ENCODE measurements at places on chromosomes 3 and 15.

GRCh38 chr15:99571299-99571698, 5.5 kb downstream of the MEF2A start:
- no peak for DNase-seq
- H3K27me3 ChIP-seq: no peaks in the 10 kb centered on the region
- H3K4me3 ChIP-seq: no peak overlapping the region
- H3K36me3 ChIP-seq: no peaks in the 10 kb centered on the region

DNA sequence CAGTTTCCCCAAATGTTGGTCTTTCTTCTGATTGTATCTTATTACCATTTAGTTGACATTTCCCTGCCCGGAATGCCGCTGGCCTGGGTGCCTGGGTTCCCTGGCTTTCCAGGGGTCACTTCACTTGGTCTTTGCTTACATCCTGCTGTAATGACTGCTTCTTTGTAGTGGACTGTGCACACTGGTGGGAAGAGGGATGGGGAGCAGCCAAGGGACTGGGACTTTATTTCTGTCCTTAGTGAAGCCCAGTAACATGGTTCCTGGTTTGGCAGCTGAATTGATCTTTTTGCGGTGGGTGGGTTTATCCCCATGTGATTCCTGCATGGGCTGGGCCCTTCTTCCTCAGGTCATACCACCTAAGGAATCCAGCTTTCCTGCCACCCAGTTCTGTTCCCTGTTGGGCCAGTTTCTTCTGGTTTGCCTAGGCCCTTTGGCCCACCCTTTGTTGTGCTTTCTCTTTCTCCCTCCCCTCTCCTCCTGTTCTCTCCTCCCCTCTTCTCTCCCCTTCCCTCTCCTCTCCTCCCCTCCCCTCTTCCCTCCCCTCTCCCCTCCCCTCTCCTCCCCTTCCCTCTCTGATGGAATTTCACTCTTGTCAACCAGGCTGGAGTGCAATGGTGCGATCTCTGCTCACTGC, 41.9 kb downstream of the TRIM71 start:
- no peak overlapping the region for H3K4me3 ChIP-seq
- no peak overlapping the region for H3K27ac ChIP-seq
- H3K4me1 ChIP-seq: peaks cover 32% of the 10 kb centered on the region
- H3K36me3 ChIP-seq: peaks cover 40% of the 10 kb centered on the region

DNA sequence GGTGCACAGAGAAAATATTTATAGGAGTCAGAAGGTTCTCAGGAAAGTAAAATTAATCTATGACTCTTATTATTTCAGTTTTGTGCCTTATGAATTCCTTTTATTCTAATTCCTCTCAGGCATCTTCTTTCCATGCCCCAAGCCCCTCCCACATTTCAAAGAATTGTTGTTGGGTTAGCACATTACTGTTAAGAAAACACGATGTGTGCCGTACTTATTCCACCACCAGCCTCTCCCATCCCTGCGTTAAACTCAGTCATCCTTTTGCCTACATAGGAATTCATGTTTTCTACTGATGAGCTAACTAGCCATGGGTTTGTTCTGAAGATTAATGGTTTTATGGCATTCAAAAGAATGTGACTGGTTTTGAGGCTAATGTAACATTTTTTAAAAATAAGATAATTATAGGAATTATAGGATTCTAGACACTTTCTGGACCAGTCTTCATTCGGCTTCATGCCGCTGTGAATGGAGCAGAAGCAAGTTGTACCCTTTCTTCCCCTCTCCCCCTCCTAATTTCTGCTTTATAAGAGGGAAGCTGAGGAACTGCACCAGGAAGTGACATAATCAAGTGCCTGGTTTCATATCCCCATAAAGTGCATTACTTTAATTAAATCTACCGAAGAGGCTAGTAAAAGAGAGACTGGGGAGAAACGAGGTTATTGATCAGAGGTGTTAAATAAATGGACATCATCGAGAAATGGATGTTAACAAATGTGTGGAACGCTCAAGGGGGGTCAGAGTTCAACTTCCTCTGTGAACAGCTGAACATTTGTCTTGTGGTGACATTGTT, 12.3 kb upstream of the MB21D2 start:
- H3K36me3 ChIP-seq: no peaks in the 10 kb centered on the region
- no peak overlapping the region for H3K27ac ChIP-seq
- no peaks in the 10 kb centered on the region for H3K27me3 ChIP-seq
- no peak for DNase-seq

DNA sequence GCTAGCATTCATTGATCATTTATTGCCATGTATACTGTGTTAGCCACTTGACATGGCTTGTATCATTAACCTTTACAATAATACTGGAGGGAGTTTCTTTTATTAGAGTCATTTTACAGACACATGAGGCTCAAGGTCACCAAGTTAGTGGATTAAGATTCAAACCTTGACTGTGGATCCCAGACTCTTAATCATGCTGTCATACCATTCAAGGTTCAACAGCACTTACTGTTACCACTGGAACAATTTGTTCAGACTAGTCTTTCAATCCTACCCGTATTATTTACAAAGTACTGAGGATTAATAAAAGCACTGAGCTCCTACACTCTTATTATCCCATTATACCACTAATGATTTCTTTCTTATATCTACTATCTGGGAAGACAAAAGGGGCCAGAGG, 1.2 kb downstream of the COX17 start:
- H3K4me1 ChIP-seq: no peaks in the 10 kb centered on the region
- H3K27ac ChIP-seq: no peak overlapping the region
- H3K36me3 ChIP-seq: no peaks in the 10 kb centered on the region
- H3K4me3 ChIP-seq: peak overlapping the region; percentile 99

DNA sequence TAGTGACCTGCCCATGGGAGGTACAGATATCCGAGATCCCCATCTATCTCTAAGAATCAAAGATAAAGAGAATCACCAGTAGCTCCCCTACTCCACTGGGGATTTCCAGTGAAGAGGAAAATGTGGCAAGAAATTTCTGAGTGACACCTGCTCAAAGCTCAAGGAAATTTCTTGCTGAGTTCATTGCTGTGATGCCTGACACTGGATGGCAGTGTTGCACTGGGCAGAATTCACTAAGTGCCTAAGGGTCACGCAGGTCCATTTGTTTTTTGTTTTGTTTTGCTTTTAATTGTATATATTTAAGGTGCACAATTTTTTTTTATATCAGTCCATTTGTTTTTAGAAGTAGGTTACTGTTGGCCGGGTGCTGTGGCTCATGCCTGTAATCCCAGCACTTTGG, 109.5 kb upstream of the KCNAB1 start:
- DNase-seq: no peak
- no peaks in the 10 kb centered on the region for H3K27me3 ChIP-seq
- H3K36me3 ChIP-seq: no peaks in the 10 kb centered on the region
- H3K4me3 ChIP-seq: no peak overlapping the region
- H3K27ac ChIP-seq: no peak overlapping the region

DNA sequence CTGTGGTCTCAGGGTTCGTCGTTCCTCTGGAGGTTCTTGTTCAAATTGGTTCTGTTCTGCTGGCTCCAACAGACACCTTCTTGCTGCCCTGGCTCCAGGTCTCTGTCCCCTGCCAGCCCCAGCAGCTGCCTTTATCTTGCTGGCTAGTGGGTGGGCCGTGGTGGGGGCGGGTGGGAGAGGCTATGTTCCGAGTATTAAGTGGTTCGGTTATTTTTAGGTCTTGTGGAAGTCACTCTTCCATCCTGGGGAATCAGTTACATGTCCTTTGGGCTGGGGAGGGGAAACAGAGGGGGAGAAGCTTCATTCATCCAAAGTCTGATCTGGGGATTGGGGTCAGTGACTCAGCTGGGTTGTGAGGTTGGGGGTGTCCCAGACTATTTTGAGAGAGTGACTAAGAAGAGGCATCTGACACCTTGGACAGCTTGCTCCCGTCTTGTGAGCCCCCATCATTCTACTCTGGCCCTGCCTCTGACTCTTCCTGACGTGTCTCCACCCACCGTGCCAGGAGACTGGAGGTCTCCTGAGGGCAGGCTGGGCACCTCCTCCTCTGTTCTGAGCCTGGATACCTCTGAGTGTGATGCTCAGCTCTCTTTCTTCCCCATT, at the start of gene XIRP1:
TSS of gene XIRP1 (minus strand) at position 106 of the 603 bp plus-strand sequence. CDS start 3,150 bp downstream, outside the sequence.
- H3K4me1 ChIP-seq: no peaks in the 10 kb centered on the region
- H3K4me3 ChIP-seq: no peak within 1 kb of the TSS
- no peaks in the 10 kb centered on the region for H3K27me3 ChIP-seq
- no peaks in the 10 kb centered on the region for H3K36me3 ChIP-seq
- DNase-seq: no peak

GRCh38 chr3:83729576-83729975, 1229.2 kb upstream of the CADM2 start:
- H3K4me3 ChIP-seq: no peak overlapping the region
- no peaks in the 10 kb centered on the region for H3K36me3 ChIP-seq
- no peak for DNase-seq
- no peaks in the 10 kb centered on the region for H3K27me3 ChIP-seq
- no peak overlapping the region for H3K27ac ChIP-seq
- H3K4me1 ChIP-seq: no peaks in the 10 kb centered on the region

GRCh38 chr3:192892981-192893700, 24.5 kb downstream of the MB21D2 start:
- H3K4me1 ChIP-seq: peaks cover 25% of the 10 kb centered on the region
- H3K4me3 ChIP-seq: peak overlapping the region; percentile 20
- no peaks in the 10 kb centered on the region for H3K36me3 ChIP-seq

GRCh38 chr3:186746008-186746407, 28.8 kb downstream of the KNG1 start:
- H3K27ac ChIP-seq: peak overlapping the region; percentile 24
- no peak overlapping the region for H3K4me3 ChIP-seq
- peaks cover 5% of the 10 kb centered on the region for H3K4me1 ChIP-seq
- H3K27me3 ChIP-seq: no peaks in the 10 kb centered on the region
- peak; percentile 54 for DNase-seq

DNA sequence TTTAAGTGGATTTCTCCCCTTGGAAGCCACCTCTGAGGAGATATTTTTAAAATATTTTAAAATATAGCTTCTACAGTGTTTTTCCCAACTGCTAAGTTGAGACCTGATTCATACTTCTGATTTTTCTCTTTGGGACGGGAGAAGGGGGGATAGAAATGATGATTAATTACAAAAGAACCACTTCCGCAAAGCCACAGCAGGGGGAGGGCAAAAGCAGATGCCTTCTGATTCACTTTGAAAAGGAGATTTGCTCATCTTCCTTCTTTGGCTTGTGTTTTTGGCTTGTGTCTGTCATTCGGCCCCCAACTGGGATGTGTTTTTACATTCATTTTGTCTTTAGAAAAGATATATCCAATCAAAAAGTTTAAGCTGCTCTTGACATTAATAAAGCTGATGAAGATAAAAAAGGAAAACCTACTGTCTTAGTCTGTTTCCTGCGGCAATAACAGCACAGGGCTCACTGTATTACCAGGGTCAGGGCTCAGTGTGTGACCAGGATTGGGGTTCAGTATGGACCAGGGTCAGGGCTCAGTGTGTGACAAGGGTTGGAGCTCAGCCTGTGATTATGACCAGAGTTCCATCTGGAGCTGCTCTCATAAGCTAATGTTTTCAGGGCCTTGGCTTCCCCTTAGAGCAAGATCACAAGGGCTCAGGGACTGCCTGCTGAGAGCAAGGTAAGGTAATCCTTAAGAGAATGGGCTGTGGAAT, 223.2 kb downstream of the MTHFS start:
- H3K27me3 ChIP-seq: no peaks in the 10 kb centered on the region
- H3K27ac ChIP-seq: 0 out of 2 replicates have a peak overlapping the region, but pooled peaks have one; percentile 9
- H3K36me3 ChIP-seq: no peaks in the 10 kb centered on the region
- DNase-seq: no peak

DNA sequence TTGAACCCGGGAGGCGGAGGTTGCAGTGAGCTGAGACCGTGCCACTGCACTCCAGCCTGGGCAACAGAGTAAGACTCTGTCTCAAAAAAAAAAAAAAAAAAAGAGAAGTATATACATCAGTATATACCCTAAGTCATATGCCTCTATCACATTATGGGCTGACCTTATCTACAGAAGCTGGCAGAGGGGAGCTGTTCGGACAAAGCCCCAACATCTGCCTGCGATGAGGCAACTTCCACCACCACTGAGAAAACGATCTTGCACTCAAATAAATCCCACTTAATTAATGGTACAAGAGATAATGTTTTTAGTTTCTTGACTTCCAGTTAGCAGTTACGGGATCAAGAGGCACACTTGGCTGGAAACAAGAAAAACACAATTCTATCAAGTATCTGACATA, 2.2 kb downstream of the GLT8D1 start:
- no peak for DNase-seq

DNA sequence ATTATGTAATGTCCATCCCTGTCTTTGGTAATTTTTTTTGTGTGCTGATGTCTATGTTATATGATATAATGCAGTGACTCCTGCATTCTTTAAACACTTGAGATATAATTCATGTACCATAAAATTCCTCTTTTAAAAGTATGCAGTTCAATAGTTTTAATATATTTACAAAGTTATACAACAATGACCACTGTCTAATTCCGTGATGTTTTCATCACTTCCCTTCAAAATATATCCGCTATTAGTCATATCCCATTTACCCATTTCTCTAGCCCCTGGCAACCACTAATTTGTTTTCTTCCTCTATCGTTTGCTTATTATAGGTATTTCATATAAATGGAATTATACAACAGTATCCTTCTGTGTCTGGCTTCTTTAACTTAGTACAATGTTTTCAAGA, 64.9 kb upstream of the SUCLG2 start:
- no peaks in the 10 kb centered on the region for H3K4me1 ChIP-seq
- H3K27me3 ChIP-seq: no peaks in the 10 kb centered on the region
- no peaks in the 10 kb centered on the region for H3K36me3 ChIP-seq
- no peak overlapping the region for H3K4me3 ChIP-seq
- no peak overlapping the region for H3K27ac ChIP-seq

- no peak for DNase-seq
- H3K27ac ChIP-seq: no peak overlapping the region
- H3K4me3 ChIP-seq: no peak overlapping the region
- peaks cover 5% of the 10 kb centered on the region for H3K4me1 ChIP-seq
- H3K27me3 ChIP-seq: no peaks in the 10 kb centered on the region
- no peaks in the 10 kb centered on the region for H3K36me3 ChIP-seq
Measured at GRCh38 chr15:70202756-70203155, 105.0 kb upstream of the TLE3 start.

DNA sequence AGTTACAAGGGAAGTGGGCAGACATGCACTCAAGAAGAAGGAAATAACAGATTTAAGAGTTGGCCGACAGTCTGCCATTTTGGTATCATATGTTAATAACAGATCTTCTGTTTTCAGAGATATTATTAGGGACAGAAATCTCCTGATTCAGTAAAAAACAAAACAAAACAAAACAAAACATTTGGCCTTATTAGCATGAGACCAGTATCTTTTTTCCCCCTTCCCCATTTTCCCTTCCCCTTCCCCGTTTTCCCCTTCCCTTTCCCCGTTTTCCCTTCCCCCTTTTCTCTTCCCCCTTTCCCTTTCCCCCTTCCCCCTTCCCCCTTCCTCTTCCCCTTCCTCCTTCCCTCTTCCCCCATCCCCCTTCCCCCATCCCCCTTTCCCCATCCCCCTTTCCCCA, 39.4 kb downstream of the BBS4 start:
- H3K4me1 ChIP-seq: no peaks in the 10 kb centered on the region
- no peaks in the 10 kb centered on the region for H3K36me3 ChIP-seq
- H3K4me3 ChIP-seq: no peak overlapping the region
- H3K27ac ChIP-seq: no peak overlapping the region
- H3K27me3 ChIP-seq: no peaks in the 10 kb centered on the region
- DNase-seq: no peak

All from H1 (cell line).